Fibroblast of skin of left quadriceps (primary cell): ENCODE measurements at places on chromosomes 7 and 10.
A peak's percentile ranks its signal among the peaks of the same experiment; 100 is the strongest.

GRCh38 chr10:124656113-124656490 lies 88.1 kb downstream of the FAM53B start:
- no peak for DNase-seq

- DNase-seq = no peak
These were observed 75.5 kb upstream of the PPP2R2D start for GRCh38 chr10:131825150-131825848.

DNA sequence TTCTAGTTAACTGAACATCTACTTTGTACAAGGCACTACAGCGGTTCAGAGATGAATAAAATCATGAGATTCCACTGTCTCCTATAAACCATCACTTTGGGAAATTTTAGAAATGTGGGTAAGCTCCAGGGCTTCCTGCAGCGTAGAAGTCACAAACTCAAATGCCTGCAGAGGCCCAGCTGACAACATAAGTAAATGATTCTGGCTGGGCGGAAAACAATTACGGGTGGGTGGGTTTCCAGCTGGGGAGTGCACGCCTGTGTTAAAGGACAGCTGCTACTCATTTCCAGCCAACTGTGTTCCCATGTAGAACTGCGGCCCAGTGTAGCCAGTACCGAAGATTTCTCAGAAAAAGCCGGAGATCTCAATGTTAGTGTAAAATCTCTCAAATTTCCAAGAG lies 69.5 kb upstream of the ATRNL1 start:
- no peak for DNase-seq

- DNase-seq = no peak
These were observed 3.9 kb upstream of the PURB start for GRCh38 chr7:44889086-44889781.

- DNase-seq = peak; percentile 61
These were observed 7.5 kb upstream of the HECW1 start for GRCh38 chr7:43104874-43105520.

GRCh38 chr10:6399879-6400278 lies 180.2 kb downstream of the PRKCQ start:
- DNase-seq = no peak

- no peak for DNase-seq
These were observed 34.7 kb upstream of the KMT2E start for GRCh38 chr7:104979167-104979841.

DNA sequence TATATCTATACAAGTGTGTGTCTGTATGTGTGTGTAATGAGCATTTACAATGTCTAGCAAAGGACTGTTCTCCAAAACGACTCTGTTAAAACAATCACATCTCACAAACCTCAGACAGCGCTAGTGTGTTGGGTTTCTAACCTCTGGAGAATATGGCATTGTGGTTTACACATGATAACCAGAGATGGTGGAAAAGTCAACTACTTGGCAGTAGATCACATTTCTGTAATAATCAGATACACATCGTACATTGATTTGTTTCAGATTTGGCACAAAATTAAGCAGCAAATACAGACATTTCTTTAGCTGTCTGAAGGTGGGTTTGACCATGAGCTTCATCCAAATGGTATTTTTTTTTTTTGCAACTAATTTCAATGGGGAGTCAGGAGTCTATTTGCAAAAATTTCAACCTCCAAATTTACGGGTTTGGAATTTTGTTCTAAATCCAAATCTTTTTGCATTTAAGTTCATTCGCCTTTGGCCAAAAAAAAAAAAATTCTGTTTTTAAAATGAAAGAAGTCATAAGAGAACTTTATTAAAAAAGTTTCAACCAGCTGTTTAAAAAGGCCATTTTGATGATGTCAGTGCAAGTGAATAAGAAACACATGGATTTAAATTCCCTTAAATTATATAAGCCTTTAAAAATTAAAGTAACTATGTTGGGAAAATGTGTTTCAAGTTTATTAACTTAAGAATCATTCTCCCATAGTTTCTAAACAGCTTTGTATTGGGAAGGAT lies 127.8 kb downstream of the TMEM26 start:
- peak; percentile 52 for DNase-seq

GRCh38 chr7:93147363-93147762 lies 822 bp downstream of the SAMD9L start:
- DNase-seq = no peak

DNA sequence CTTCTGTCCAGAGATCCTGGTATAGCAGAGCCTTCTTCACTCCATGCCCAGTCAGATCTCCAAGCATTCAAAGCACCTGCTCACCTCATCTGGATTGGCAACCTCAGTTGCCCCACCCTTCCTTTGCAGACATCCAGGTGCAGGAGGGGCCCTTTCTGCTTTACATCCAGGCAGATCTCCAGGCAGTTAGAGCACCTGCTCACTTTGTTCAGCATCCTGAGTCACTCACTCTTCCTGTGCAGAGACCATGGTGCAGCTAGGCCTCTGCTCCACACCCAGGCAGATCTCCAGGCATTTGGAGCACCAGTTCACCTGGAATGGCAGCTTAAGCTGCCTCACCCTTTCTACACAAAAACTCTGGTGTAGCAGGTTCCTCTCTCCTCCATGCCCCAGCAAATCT lies 153.1 kb downstream of the CDK14 start:
- no peak for DNase-seq

DNA sequence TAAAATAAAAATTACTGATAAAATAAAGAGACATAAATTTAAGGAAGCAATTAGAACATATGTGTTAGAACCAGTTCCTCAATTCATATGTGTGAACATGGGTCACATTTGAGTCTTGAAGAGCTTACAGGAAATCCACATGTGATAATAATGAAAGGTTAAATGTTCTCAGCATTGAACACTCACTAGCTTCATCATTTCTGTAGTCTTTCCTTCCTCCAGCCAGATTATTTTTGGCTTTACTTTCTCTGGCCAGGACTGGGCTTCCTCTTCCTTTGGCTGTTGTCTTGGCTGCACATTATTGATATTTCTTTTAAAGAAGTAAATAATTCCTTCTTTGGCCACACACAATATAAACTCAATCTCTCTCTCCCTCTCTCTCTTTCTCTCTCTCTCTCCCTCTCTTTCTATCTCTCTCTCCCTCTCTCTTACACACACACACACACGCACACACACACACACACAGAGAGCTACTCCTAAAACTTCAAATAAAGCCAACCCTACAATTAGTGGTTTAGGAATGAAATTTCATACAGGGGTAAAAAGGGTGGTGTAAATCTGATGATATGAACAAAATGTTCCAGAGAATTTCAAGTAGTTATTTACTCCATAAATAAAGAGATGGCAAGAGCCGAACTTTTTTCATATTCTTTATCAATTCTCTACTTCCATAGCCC lies 171.2 kb downstream of the REEP3 start:
- no peak for DNase-seq

DNA sequence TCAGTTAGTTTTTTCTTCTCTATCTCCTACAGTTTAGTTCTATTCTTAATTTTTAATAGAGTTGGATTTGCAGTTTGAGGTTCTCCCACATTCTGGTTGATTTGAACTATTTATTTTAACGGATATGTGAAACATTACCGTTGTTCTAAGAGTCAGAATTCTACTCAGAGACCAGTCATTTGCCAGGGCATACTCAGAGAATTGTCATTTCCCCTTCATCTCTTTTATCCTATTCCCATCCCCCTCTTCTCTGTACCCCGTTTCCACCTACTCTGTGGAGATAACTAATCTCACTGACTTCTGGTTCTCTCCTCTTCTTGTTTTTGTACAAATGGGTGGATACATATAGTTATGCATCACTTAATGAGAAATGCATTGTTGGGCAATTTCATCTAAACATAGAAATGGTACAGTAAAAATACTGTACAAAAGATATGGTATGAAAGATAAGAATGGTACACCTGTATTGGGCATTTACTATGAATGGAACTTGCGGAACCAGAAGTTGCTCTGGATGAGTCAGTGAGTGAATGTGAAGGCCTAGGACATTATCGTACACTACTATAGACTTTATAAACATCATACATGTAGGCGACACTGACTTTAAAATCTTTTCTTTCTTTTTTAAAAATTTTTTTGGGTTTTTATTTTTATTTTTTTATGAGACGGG lies 53.1 kb downstream of the INPP5F start:
- no peak for DNase-seq

- DNase-seq = no peak
These were observed 12.9 kb upstream of the BMS1 start for GRCh38 chr10:42769673-42770072.

DNA sequence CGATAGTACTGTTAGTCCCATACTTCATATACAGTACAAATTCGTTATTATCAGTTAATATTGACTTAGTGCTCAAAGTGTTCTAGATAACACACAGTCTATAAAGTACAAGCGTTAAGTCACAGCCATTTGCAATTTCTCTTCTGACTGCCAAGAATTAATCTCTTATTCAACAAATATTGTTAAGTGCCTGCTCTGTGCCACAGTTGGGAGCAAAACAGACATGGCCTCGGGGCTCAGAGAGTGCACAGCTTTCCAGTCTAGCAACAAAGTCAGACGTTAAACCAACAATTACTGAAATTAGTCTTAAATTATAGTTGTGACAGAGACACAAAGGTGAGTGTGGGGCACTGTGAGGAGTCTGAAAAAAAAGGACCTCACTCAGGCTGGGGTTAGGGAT lies 113.0 kb upstream of the DPP6 start:
- no peak for DNase-seq

DNA sequence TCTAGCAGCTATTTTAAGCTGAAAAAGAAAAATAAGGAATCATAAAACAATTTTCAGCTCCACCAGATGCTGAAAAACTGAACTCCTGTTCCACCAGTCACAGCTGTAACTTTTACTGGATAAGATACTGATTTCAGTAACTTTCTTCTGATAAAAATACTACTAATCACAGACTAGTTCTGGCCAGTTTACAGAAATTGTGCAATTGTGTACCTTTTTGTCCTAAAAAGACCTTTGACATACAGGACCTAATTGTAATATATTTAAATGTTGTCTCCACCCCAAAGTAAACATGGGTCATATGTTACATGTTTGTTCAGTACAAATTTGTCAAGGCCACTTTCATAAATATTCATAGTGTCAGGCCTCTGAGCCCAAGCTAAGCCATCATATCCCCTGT lies 27.1 kb upstream of the PIP start:
- no peak for DNase-seq

GRCh38 chr7:70188901-70189650 lies 590.8 kb downstream of the AUTS2 start:
- peak; percentile 44 for DNase-seq

GRCh38 chr7:81628951-81629350 lies 140.9 kb downstream of the HGF start:
- DNase-seq = no peak

DNA sequence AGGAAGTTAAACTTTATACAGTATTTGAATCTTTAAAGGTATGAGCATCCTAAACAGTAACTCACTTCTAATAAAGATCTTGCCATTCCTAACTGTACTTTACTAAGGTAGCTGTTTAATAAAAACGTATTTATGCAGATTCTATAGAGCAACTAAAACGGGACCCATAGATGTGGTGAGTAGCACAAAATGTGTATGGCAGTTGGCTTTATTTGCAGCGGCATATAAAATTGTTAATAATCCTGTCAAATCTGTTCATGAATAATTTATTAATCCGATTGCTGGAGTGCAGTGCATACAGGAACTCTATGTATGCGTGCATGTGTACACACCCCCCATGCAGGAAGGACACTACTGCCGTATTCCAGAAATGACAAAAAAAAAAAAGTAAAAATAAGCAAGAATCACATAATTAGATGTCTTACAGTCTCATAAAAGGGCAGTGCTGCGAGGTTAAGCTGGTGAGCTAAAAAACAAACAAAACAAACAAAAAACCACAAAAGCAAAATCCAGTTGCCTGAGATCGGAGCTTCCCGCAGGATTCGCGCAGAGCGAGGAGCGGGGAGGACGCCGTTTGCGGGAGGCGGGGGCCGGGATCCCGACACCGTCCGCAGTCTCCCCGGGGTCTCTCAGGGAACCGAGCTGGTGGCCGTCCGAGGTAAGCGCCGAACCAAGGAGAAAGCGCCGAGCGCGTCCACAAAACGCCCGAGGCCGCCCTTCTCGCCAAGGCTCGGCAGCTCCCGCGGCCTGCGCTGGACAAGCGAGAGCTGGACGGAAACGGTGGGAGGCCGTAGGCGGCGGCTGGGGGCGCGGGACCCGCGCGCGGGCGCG lies 518 bp upstream of the COMMD3 start:
- no peak for DNase-seq

- DNase-seq = no peak
These were observed 220.6 kb upstream of the RHOBTB1 start for GRCh38 chr10:61164458-61165160.

DNA sequence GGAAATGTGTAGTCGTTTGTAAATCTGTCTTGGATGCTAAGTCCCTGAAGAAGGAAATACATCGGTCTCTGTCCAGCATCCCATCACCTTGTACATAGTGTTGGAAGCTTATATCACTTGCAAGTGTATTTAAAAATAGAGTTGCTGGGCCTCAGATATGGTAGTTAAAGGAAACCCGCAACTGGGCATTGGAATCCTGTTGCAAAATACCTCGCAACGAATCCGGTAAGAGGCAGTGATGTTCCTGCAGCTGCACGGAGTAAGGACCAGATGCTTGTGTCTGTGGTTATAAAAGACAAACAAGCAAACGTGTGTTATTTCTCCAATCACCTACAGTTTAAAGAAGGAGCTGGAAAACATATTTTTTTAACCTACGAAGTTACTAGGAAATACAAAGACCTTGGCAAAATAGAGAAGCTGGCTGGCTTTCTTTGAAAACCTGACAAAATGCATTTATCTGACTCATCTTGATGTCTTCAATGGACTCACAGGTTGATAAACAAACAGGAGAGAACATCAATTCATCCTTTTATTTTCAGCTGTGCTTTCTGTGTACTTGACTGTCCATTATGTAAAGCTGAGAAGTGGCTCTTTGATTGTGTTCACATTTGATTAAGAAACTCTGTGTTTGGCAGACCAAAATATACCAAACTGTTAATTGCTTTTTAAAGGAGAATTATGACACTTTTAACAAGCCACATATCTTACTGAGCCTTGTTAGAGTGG lies 326.4 kb downstream of the SFMBT2 start:
- DNase-seq = no peak
